ENCODE measurements at places on chromosomes 7 and 10. TPM values are rescaled to one million over a fixed set of nuclear protein-coding genes. Genes with fewer than 3 reads are reported as not detected.

SLC25A13 gene
- total RNA-seq: 54.5 TPM

SPDYE16 gene
- 1.1 TPM for total RNA-seq

FANK1 gene
- 7.5 TPM for total RNA-seq

EBLN1 gene
- total RNA-seq: not detected

DGKB gene
- total RNA-seq: 0.86 TPM

NPFFR1 gene
- not detected for total RNA-seq

FEZF1 gene
- not detected for total RNA-seq

CUBN gene
- 1.7 TPM for total RNA-seq

ACTL6B gene
- not detected for total RNA-seq

H2BK1 gene
- total RNA-seq: not detected

MIOS gene
- total RNA-seq: 32.7 TPM

PRPS1L1 gene
- total RNA-seq: not detected

MYOF gene
- total RNA-seq: 22.4 TPM

GJC3 gene
- total RNA-seq: not detected

LZTS2 gene
- total RNA-seq: 156 TPM

GLI3 gene
- 10.0 TPM for total RNA-seq

CPA2 gene
- total RNA-seq: 1.9 TPM

PLXDC2 gene
- total RNA-seq: 22.6 TPM

ICA1 gene
- total RNA-seq: 60.7 TPM

CELF2 gene
- total RNA-seq: 51.3 TPM

SCIN gene
- 0.66 TPM for total RNA-seq

NKX2-3 gene
- not detected for total RNA-seq

ADCY1 gene
- total RNA-seq: 22.9 TPM

COL26A1 gene
- total RNA-seq: 14.8 TPM

UPK3BL2 gene
- 23.9 TPM for total RNA-seq

TMEM229A gene
- total RNA-seq: 0.18 TPM

FGF8 gene
- 12.8 TPM for total RNA-seq

PLCE1 gene
- 0.99 TPM for total RNA-seq

TFPI2 gene
- 20.8 TPM for total RNA-seq

TMEM178B gene
- 0.39 TPM for total RNA-seq

DOCK1 gene
- total RNA-seq: 30.6 TPM

MMP21 gene
- total RNA-seq: not detected

PAX4 gene
- not detected for total RNA-seq

SLC39A12 gene
- total RNA-seq: 0.21 TPM

ZNF117 gene
- 6.0 TPM for total RNA-seq

COL28A1 gene
- 0.83 TPM for total RNA-seq

NUPR2 gene
- total RNA-seq: not detected

TMEM184A gene
- total RNA-seq: 2.8 TPM

SEC23IP gene
- 42.1 TPM for total RNA-seq

PTN gene
- total RNA-seq: 183 TPM

ELFN1 gene
- total RNA-seq: 51.6 TPM

NODAL gene
- total RNA-seq: 0.25 TPM

CDNF gene
- 0.74 TPM for total RNA-seq

LRRC18 gene
- not detected for total RNA-seq

ITIH2 gene
- total RNA-seq: not detected

TSPAN12 gene
- 3.7 TPM for total RNA-seq

FRMPD2 gene
- 3.0 TPM for total RNA-seq

STEAP4 gene
- total RNA-seq: not detected

DRGX gene
- total RNA-seq: not detected

FBXL13 gene
- total RNA-seq: 1.8 TPM

MGMT gene
- total RNA-seq: 19.1 TPM

NME8 gene
- 0.06 TPM for total RNA-seq

WDFY4 gene
- not detected for total RNA-seq

SGMS1 gene
- 41.6 TPM for total RNA-seq

ERVW-1 gene
- total RNA-seq: not detected

HMX3 gene
- total RNA-seq: not detected

FOXK1 gene
- total RNA-seq: 26.8 TPM

NRCAM gene
- 3.4 TPM for total RNA-seq

MSANTD7 gene
- 16.7 TPM for total RNA-seq
